Muscle of back (tissue), 13 donors: ENCODE measurements at places on chromosomes 3 and 15.

- DNase-seq = no peak
These were observed 34.6 kb upstream of the DPH6 start for GRCh38 chr15:35580606-35581005.

DNA sequence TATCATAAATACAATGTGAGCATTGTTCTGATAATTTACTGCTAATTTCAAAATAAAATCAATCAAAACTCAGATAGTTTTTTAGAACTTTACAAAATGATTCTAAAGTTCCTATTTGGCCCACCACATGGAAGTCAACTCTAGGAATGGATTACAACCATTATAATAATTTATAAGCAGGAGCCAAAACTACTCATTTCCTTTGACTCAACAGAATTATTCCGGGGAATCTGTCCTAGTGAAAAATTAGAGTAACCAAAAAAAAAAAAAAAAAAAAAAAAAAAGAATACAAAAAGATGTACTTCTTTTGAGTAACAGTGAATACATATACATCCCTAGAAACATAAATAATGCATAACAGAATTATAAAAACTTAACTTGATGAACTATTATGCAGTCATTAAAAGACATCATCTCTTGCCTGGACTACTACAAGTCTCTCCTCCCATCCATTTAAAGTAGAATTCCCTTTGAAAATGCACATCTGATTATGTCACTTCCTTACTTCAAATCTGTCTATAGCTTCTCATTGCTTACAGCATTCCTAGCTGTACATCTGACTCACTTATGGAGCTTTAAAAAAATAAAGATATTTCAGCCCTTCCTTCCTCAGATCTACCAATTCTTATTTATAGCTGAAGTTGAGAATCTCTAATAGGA, 43.4 kb downstream of the HDGFL3 start:
- DNase-seq = no peak

DNA sequence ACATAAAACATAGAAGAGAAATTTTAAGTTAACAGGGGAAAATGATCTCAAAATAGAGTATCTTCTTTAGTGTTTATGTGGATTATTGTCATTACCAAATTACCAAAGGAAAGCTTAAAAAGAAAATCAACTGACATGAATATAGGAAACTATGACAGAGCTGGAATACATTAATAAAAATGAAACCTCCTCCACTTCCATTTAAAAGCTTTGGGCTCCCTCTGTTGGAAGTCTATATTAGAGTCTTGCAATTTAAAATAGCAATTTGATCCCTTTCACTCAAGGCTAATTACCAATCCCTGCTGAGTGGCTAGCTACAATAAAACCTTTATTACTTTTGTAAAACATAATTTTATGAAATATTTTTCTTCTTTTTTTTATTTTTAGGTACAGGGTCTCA, 61.4 kb upstream of the IMPG2 start:
- peak; percentile 24 for DNase-seq

- no peak for DNase-seq
These were observed 58.4 kb downstream of the PPARG start for GRCh38 chr3:12347301-12347700.

- DNase-seq = peak; percentile 49
These were observed 162.4 kb downstream of the ATG7 start for GRCh38 chr3:11434563-11435096.

DNA sequence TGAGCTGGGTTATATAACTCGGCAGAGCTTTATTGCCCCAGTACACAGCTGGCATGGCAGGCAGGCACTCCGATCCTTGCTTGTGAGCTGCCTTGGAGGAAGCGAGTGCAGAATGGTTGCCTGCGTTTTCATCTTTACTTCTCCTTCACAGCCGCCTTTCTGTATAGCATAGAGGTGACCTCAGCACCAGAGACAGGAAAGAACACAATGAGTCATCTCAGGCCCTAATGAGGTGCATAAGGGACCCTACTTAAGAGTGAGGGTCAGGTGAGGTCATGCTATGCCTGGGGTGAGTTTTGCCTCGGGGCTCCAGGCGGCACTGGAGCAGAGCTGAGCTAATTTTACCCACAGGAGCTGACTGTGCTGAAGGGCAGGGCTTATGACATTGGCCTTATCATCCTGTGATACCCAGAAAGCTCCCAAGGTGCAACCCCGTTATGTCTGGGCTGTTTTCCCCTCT, 43.5 kb downstream of the LPP start:
- no peak for DNase-seq

DNA sequence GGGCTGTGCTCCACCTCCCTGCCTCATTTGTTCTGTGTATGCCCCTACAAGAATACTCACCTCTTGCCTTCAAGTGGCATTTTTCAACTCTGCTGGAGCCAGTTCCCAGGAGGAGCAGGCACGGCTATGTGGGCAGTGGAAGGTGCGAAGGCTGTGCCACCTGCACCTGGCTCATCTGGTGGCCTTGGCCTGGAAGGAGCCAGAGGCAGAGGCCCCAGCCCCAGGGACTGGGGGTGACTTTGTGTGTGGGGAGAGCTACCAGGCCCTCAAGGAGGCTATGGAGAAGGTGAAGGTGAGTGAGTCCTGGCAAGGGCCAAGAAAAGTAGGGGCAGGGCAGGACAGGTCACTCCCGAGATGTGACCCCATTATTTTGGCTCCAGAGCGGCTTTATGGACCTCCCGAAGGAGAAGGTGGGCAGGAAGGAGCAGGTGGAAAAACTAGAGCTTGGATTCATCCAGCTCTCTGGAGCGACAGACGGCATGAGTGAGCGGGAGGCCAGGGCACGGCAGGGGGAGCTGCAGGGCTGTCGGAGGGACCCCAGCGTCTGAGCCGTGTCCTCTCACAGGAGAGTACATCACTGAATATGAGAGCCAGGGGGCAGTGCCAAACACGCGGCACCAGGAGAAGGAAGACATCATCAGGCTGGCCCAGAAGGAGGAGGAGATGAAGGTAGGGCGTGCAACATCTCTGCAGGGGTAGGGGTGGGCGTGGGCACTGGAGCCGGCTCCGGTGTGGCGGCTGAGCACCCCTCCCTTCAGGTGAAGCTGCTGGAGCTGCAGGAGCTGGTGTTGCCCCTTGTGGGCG, 57.3 kb upstream of the UBE2Q2 start:
- DNase-seq = peak; percentile 34

GRCh38 chr3:35422836-35423601, 216.3 kb upstream of the ARPP21 start:
- DNase-seq = peak; percentile 9

DNA sequence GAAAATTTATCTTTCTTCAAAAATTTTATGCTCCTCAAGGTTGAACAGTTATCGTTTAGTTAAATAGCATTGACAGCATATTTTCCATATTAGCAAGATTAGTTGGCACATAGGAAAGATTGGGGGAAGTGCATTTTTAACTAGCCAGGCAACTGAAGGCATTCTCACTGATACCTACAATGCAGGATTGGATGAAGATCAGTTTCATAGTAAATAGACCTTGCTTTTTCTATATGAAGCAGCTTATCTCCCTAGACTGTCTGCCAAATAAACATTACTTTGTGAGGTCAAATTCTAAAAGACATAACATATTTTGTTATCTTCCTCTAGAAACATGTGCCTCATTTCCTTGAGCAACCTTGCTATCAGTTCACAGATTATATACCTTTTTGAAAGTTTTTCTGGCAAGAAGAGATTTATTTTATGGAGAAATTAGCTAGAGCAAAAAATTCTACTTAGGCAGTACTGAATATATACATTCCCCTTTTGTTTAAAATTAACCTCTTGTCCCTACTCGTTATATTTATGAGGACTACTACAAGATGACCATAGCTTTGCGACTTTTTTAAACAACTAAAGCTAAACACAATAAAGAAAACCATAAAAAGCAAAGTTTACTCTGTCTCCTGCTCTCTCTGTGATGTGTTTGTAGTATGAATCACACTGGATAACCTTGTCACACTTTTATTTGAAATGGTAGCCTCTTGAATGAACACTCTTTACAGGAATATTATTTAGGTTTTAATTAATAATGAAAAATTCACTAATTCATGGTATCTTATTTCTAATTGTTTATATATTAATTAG, 654.9 kb upstream of the TBL1XR1 start:
- DNase-seq = no peak

GRCh38 chr3:29557186-29557585, 276.3 kb downstream of the RBMS3 start:
- no peak for DNase-seq

GRCh38 chr3:46854555-46854991, 8.7 kb downstream of the MYL3 start:
- DNase-seq = no peak

DNA sequence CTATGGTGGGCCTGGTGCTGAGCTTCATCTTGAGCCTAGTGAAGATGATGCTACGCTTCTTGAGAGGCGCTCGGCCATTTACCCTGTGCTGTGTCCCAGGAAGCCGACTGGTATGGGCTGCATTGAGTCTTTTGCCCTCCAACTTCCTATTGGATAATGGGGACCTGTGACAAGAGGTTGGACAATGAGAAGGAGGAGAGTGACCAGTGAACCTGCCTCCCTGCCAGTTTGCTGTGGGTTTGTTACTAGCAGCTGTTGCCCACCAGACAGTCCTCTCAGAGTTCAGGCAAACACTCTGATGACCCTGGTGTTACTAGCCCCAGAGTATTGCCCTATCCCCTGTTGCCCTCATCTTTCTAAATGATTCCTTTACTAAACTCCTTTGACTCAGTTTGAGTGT, 99.6 kb upstream of the PFN2 start:
- no peak for DNase-seq

GRCh38 chr15:40787344-40787841, 17.6 kb downstream of the C15orf62 start:
- no peak for DNase-seq

DNA sequence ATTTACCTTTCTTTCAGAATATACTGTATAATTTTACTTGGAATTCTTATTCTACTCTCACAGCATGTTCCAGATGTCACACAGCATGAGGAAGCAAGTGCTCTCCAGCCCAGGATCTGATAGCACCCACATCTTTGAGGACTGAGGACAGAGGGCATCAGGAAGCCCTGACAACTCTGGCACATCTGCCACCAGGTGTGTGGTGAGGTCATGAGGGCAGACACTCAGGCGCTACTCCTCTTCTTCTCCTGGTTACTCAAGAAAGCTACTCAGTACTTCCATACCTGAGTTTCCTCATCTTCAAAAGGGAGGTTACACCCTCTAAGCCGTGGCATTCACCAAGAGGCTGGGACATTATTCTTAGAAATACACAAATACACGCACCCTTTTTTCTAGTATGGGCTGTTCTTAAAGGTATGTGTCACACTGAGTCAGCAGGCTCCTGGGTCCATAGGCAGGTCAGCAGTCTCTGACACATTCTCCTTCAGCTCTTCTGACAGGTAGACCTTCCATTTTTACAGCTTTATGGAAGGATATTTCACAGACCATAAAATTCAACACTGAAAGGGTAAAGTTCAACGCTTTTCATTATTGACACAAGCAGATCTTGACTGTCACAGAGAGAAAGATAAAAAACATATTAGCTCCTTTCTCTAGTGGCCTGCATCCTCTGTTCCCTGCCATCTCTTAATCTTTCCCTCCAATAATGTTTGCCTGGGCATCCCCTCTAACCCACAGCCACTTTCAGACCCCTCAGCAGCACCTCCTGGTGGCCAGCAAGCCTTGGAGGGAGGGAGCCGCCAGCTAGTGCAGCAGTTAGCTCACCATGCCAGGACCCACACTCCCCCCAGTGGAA, 103.2 kb upstream of the TJP1 start:
- peak; percentile 30 for DNase-seq

GRCh38 chr3:195587406-195587805, 3.7 kb upstream of the APOD start:
- no peak for DNase-seq

GRCh38 chr15:80367094-80367493, 37.1 kb upstream of the ARNT2 start:
- no peak for DNase-seq

DNA sequence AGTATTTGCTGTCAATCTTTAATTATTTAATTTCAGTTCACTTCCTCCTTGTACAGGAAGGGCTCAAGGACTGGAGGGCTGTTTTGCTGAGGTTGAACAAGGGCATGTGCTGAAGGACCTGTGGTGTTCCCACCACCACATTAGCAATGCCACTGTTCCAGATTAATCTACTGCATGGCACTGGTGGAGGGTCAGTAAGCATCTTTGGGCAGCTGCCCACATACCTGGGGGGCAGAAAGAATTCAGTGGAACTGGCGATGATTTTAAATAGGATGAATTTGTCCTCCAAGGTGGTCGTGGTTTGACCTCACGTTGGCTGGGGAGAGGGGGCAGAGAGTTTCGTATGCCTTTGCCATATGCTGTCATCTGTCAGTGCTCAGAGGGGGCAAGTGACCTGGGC, 244.8 kb downstream of the TLE3 start:
- no peak for DNase-seq

DNA sequence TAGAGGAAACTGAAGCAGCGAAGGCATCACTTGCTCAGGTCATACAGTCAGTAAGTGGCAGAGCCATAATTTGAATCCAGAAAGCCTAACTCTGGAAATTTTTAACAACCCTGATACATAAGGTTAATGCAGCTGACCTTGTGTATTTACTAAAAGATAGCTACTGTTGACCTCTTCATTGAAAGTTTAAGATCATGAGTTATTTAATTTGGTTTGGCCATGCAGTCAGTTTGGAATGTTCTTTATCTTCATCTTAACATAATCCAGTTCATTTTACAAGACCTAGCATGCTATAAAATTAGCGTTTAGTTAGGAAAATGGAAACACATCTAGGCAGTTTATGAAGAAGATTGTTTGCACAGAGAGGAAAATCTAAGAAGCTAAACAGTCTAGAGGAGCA, 240.9 kb downstream of the RBMS3 start:
- DNase-seq = no peak

DNA sequence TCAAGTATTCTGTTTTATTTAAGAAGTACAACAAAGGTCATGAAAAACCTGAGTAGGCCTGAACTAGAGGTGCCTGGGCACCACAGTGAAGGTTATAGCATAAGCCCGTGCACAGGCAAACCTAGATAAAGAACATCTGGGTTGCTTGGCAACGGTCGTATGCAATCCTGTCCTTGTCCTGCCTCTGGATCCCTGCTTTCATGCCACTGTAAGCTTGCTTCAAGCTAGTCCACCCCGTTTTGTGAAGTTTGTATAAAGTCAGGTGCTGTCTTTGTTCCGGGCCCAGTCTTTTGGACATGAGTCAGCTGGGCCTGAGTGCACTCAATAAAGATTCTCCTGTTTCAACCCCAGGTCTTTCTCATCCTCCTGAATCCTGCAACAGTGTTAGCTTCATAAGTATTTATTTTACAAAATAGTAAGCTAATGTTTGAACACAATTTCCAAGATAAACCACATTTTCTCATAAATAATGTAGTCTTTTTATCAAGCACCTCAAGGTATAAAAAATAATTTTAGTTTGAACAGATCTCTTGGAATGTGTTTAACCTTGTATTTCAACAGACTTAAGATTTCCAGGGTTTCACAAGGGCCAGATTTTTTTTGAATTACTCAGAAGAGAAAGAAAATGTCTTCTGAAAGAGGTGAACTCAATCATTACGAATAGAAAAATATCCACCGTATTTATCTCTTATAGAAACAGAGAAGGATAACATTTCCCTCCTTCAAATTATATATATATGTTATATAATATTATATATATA, 14.3 kb upstream of the SLC9C1 start:
- no peak for DNase-seq

DNA sequence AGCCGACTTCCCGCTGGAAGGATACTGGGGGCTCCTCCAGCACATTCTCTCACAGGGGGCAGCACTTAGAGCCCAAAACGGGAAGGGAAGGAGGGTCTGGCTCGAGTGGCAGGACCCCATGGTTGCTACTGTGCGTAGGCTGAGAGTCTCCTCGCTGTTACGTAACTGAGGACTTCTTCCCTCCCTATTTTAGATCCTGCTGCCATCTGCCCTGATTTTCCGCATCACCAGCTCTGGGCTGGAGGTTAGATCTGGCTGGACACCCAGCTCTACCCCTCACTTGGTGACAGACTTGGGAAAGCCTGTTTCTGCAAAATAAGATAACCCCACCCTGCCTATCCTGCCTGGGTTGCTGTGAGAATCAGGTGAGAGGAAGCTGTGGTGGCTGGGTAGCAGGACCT, 47.7 kb downstream of the BDH1 start:
- no peak for DNase-seq
